ENCODE measurements at places on chromosomes 7 and 10.

DNA sequence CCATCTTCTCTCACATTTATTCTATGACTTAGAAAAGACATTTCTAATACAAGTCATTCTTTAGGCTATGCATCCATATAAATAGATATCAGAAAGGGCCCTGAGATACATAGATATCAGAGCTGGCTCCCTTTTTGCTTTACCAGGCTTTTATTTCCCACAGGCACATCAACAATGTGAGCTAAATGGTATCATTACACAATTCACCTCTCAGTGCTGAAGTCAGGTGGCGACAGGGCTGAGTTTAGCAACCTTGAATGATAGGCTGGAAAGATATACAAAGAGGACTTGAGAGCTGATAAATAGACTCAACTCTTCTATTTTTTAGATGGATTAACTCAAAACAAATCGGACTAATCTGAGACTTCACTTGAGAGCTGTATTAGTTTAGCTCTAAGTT is 189.2 kb upstream of the COL1A2 start:
- no peak for DNase-seq

DNA sequence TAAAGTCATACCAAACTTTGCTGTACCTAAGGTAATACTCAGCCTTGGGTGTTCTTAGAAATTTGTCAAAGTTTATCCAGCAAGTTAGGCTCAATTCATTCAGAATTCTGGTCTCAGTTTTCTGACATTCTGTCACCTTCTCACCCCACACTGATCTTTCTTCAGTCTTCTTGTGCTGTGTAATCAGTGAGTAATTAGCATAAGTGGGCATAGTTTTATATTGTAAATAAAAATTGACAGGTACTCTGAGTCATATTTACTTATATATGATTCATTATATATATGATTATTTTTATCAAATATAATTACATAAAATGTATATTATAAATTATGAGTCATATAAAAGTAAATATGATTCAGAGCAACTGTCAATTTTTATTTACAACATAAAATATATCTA is 170.9 kb upstream of the MAGI2 start:
- no peak for DNase-seq

GRCh38 chr7:47458057-47458456 is 123.9 kb downstream of the TNS3 start:
- no peak for DNase-seq

DNA sequence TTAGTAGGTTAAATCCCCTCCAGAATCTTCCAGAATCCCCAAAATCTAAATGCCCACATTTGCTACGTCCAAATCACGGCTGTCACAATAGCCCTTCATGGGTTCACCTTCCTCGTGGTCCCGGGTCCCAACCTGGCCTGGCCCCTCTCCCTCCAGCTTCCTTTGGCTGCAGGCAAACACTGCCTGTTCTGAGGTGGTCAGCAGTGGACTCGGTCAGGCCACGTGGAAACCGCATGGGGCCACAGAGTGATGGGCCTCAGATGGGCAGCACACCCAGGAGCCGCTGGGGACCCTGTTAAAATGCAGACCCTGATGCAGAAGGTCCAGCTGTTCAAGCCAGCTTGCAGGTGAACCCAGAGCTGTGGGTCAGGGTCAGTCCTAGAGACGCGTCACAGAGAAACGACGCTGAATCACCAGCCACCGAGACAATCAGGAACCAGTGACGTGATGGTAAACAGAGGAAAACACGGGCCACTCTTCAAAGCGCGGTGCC is 588.6 kb downstream of the DNAJB6 start:
- DNase-seq, result peak; percentile 4

- DNase-seq, result no peak
Observed at GRCh38 chr7:77698042-77698625, 1.9 kb downstream of the RSBN1L start.

DNA sequence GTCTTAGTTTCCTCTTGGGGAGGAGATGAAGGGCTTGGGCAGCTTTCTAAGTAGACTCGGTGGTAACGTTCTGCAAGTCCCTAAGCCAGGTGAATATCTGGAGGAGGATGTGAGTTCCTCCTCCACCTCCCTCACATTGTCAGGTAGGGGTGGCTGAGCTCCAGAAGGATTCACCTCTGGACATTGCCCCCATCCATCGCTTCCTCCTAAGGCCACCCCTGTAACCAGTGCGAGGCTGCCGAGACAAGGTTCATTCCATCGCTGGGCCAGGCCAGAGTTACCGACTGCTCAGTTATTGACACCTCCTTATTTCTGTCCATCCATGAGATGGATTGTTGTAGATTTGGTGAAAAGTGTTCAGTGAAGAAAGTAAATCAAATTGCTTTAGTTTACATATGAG is 334.1 kb upstream of the KLF6 start:
- DNase-seq, result no peak

DNA sequence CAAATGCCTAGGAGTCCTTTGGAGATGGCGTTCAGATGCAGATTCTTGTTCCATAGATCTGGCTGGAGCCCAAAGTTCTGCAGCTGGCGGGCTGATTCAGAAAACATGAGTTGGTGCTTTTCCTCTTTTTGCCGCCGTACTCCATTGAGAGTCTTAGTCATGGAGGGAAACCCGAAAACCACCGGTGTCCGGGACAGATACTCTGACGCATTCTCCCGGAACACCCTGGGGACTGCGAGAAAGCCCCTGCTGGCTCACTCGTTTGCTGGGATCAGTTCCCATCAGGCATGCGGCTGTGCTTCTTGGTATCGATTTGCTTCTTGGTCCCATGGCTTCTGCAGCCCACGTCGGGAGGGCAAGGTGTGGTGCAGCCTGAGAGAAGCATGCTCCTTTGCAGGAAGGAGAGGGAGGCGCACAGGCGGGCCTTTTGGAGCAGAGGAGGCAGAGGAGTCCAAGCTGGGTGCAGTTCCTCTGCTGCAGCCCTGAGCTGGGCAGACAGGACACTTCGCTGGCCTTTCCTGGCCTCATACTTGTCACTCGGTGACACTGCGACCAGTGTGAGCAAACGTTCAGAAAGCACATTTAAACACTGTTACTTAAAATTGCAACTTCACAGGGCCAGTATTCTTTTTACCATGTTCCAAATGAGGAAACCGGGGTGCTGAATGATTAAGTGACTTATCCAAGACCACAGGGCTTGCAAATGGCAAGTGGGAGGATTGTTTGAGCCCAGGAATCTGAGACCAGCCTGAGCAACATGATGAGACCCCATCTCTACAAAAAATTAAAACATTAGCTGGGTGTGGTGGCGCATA is 30.6 kb upstream of the PFKFB3 start:
- DNase-seq, result no peak

- no peak for DNase-seq
Observed at GRCh38 chr10:95406651-95407280, 116.0 kb upstream of the PDLIM1 start.

DNA sequence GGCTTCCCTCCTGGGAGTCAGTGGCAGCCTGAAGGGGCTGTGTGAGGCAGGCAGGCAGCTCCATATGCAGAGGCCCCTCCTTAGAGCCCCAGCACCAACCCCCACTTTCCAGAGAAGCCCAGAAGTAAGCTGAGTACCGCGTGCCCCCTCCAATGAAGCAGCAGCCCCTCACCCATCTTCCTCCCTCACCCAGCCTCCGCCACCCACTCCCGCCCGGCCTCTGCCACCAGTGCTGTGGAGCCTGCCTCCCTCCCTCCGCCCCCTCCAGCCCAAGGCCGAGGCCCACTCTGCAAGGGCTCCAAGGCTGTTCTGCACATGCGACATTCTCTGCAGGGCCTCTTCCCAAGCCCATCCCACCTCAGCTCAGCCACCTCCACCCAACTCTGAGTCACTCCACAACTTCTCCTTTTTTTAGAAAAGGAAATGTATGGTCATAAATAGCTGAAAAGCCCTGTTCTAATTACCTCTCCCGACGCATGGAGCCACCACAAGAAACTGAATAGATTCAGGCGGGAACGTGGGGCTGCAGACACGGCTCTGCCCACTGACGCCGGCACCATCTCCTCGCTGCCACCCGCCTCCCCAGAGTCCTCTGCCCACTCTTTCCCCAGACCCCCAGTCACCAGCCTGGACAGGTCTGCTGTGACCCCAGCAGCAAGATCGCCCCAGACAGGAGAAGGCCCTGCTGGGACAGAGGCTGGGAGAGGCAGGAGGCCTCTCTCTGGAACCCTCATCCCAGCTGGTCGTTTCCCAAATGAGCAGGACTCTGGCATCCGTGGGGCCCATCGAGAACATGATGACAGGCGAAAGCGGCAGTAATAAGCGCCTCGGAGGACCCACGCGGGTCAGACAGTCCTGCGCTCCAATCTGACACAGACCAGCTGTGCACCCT is 213.9 kb downstream of the MAD1L1 start:
- peak; percentile 15 for DNase-seq

GRCh38 chr7:87151002-87151728 is 1.1 kb upstream of the DMTF1 start:
- DNase-seq, result no peak

DNA sequence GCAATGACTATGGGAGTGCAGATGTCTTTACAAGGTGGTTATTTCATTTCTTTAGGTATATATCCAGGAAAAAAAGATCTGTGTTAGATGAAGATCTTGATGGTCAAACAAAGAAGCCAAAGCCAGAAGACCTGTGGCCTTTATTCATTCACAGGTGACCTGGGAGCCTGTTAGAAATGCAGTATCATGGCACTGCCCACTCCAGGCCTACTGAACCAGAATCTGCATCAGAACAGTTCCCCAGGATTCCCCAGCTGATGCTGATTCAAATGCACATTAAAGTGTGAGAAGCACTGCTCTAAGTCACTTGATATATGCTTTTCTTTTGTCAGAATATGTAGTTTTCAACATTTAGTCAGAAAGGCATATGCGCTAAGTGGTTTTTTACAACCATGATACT is 251.1 kb downstream of the IPMK start:
- DNase-seq, result no peak

DNA sequence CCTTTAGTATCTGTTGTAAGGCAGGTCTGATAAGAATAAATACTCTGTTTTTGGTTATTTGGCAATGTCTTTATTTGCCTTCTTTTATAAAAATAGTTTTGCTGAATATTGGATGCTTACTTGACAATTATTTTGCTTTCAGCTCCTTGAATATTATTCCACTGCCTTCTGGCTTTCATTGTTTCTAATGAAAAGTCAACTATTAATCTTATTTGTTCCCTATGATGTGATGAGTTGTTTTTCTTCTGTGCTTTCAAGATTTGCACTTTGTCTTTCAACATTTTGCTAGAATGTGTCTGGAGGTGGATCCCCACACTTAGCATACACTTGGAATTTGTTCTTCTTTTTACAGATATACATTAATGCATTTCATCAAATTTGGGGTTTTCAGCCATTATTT is 203.8 kb upstream of the PTPRZ1 start:
- DNase-seq, result no peak

GRCh38 chr7:144826208-144826607 is 9.6 kb downstream of the TPK1 start:
- DNase-seq, result no peak

DNA sequence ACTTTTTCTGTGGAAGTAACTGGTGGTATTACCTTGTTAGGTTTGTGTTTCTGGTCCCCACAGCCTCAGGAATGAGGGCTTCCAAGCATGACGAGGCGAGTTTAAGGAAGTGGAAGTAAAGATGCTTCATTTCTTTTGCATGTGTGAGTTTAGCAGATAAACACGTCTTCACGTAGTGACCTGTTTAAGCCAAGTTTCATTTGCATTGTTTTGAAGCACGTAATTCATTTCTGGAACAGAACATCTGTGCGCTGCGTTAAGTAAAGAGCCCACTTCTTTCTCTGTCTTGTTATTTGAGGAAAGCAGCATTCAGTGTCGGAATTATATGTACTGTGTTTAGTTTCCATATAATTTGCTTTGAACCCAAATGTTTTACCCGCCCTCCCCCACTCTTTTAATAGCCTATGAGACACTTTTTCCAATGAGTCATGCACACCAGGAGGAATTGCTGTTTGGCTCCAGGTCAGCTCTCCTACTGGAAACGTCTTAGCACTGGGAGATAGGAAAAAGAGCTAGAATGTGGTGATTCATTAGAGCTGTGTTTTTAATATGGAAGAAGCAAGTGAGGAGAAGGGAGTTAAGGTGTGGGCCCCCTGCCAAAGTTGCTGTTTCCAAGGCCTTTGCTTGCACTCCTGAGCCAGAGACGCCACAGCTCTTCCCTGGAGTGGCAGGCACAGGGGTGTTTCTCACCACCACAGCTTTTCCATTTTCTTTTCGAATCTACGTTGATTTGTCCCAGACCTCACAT is 36.7 kb downstream of the BTBD16 start:
- no peak for DNase-seq

- DNase-seq, result no peak
Observed at GRCh38 chr7:155728116-155728515, 83.7 kb downstream of the RBM33 start.

GRCh38 chr10:26468700-26469099 is 30.6 kb downstream of the APBB1IP start:
- peak; percentile 46 for DNase-seq

GRCh38 chr7:53191191-53191695 is 155.8 kb downstream of the POM121L12 start:
- DNase-seq, result no peak

DNA sequence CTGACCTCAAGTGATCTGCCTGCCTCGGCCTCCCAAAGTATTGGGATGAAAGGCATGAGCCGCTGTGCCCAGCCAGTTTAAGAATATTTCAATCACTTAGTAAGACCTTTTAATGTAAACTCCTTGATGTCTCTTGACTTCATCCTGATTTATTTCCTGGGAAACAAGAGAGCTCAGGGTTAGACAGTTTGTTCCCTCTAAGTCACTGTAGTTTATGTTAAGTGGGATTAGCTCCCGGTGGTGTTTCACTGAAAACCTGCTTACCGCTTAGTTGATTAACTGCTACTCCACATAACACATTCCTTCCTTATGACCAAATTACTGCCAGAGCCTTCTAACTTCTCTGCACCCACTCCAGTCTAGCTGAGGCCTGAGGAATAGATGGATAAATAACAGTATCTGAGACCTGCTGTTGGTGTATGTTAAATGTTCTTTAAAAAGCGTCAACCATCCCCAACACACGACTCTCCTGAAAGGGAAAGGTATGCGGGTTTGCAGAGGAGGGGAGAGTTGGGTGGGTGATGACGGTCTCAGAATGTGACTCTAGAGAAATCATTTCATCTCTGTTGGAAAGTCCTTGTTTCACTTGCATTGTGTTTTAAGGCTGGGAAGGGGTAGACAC is 48.7 kb downstream of the CREB3L2 start:
- DNase-seq, result no peak

- DNase-seq, result no peak
Observed at GRCh38 chr7:5694221-5694754, 87.2 kb downstream of the RNF216 start.

DNA sequence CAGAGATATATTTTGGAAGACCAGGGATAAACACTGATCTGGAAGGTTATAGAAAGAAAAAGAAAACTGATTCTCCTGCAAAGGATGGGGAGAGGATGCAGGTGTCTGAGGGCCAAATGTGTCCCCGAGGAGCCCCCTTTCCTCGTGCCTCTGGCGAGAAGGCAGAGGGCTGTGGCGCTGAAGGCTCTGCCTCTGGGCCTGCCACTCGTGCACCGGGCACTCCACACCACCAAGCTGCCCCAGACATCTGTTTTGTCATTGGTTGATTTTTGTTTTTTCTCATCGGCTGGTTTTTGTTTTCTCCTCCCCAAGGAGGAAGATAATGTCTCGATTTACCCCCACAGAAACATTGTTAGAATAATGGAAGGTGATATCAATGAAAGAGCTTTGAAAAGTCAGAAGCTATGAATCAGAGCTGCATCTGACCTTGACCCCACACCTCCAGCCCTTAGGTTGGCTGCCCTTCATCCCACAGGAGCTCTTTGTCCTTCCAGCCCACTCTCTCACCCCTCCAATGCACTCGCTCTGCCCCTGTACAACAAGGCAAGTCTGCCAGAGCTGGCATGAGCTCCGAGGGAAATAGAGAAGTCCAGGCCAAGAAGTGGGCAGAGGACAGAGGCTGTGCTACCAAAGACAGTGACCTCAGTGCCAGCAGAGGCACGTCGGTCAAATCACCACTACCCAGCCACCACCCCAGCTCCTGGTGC is 124.8 kb downstream of the TCERG1L start:
- DNase-seq, result no peak
